ENCODE measurements at places on chromosomes 11 and 22.
A peak's percentile ranks its signal among the peaks of the same experiment; 100 is the strongest.

GRCh38 chr11:65915821-65916251 is 3.0 kb downstream of the C11orf68 start:
- peak; percentile 98 for DNase-seq

- no peak for DNase-seq
Measured at GRCh38 chr22:39654131-39654926, 83.8 kb downstream of the CACNA1I start.

DNA sequence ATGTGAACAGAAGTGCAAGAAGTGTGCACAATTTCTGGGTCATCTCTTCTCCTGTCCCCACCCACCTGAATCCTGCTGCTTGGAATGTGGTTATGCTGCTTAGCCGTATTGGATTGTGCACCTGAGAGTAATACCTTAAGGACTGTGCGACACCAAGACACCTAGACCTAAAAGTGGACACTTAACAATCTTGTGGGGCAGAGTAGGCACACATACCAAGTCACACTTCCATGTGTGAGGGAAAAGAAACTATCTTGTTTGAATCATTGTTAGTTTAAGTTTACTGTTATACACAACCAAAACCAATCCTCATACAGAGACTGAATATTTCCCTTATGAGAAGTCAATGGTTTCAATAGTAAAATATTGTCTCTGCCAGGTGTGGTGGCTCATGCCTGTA is 93.7 kb downstream of the CCDC83 start:
- DNase-seq = no peak

DNA sequence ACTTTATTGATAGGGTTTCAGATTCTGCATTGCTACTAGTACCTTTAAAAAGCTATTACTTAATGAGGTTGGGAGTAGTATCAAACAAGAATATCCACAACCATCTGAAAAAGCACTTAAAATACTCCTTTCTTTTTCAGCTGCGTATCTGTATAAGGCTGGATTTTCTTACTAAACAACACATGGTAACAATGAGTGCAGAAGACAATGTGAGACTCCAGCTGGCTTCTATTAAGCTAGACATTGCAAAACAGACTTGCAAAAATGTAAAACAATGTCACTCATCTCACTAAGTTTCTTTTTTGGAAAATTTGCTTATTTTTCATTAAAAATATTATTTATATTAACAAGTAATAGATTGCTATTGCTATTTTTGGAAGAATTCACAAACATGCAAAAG is 132.6 kb downstream of the WNT11 start:
- DNase-seq = peak; percentile 80

DNA sequence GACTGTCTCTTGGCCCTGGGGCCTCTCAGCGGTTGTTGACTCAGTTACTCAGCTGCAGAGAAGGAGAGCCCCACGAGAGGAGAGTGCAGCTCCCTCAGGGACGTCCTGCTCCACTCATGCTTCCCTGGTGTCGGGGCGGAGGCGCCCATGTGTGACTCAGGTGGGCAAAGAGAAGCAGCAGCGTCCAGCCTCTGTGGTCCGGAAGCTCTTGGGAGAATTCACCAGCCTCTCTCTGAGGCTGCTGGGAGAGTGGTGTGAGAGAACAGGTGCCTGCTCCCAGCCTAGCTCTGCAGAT is 25.7 kb downstream of the GLB1L2 start:
- no peak for DNase-seq

- peak; percentile 76 for DNase-seq
Measured at GRCh38 chr22:19877626-19878339, 23.1 kb upstream of the GNB1L start.

GRCh38 chr11:79189055-79189454 is 251.8 kb downstream of the TENM4 start:
- DNase-seq = no peak

DNA sequence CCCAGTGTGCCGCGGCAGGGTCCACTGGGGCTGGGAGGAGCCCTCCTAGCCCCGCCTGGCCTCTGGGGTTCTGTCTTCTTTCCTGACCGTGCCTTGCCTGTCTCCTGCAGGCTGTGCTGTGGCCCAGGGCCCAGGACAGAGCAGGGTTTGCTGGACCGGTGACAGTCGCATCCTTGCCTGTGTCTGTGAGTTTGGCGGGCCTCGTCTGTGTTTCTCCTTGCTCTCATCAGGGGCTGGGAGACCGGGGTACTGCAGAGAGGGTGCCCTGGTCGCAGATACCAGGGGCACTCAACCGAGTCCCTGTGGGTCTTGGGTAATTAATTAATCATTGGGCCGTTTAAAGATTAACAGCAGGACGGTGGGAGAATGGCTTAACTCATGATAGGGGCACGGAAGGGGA is 29.9 kb downstream of the RPL3 start:
- DNase-seq = no peak

DNA sequence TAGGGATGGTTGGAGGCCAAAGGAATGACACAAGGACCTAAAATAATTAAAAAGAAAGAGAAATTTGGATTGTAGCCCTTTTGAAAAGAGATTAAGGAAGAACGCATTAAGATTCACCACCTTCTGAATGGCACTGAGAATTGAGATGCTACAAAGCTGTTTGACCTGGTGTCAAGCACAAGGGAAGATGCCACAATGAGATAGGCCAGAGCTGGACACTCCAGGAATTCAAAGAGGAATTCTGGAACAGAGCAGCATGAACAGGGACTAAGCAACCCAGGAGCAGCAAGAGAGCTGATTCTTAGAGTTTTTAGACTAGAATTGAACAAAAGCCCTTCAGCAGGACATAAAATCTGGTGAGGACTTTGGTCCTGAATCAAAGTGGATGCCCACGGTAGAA is 11.6 kb upstream of the CECR2 start:
- no peak for DNase-seq

DNA sequence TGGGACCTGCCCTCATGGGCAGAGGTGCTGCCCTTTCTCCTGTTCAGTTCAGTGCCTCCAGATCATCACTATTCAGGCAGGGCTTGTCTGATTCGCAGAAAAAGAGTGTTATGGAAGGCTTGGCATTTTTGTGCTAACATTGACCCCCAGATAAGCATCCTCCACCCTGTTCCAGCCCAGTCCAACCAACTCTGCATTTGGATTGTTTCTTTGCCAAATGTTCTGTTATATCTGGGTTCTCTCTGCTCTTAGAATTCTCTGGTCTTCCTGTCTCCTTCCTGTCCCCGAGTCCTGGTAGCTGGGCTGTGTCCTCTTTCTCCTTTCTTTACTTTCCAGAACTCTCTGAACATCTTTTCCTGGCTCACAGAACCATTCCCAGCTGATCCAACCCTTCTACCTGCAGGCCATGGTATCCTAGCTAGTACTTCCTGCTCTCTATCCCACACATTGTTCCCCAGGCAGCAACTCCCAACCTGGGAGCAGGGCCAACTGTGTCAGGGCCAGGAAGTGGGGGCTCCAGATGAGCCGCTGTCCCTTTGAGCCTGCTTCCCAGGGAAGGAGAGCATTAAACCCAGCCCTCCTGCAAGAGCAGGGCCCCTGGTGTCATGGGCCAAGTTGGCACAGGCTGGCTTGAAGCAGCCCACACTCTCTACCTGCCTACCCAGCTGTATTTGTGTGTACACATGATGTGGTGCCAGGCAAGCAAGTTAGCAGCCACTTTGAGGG is 280.7 kb upstream of the CADM1 start:
- peak; percentile 15 for DNase-seq

GRCh38 chr11:124463324-124463723 is 17.8 kb upstream of the OR8B8 start:
- DNase-seq = no peak

Data from fibroblast of upper back skin (primary cell).